ENCODE measurements at places on chromosomes 7 and 10. TPM values are rescaled to one million over a fixed set of nuclear protein-coding genes. Genes with fewer than 3 reads are reported as not detected.

ABCC2 gene
- 0.19 TPM for total RNA-seq

UFSP1 gene
- 6.8 TPM for total RNA-seq

WDFY4 gene
- not detected for total RNA-seq

ITPRID1 gene
- not detected for total RNA-seq

SPDYE8 gene
- total RNA-seq, result not detected

FAM221A gene
- total RNA-seq, result 1.3 TPM

EPHA1 gene
- 0.58 TPM for total RNA-seq

MUC3A gene
- total RNA-seq, result not detected

MSMB gene
- not detected for total RNA-seq

PKD2L1 gene
- total RNA-seq, result not detected

TRPV5 gene
- not detected for total RNA-seq

SPDYE2 gene
- total RNA-seq, result not detected
